Heart right ventricle (tissue), 16 donors: ENCODE measurements at places on chromosomes 7 and 10. TPM values are rescaled to one million over a fixed set of nuclear protein-coding genes. Genes with fewer than 3 reads are reported as not detected.

The FAM180A gene
- 47.6 TPM for total RNA-seq

GRCh38 chr10:60708666-60709065 lies 69.6 kb upstream of the CDK1 start:
- no peak for DNase-seq

DNA sequence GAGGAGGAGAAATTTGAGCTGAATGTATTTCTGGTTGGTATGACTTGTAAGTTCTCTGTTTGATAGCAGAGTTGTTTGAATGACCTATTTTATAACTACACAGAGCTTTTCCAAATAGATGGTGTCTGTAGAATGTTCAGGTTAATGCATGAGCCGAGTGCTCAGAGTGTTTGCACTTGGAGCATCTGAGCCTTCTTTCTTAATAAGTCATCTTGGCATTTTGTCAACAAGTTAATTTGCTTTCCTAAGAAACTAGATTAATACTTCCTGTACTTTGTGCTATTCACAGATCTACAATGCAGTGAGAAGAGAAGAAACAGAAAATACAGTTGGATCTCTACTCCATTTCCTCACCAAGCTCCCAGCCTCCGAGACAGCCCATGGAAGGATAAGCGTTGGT lies 138.2 kb downstream of the PLCE1 start:
- no peak for DNase-seq

GRCh38 chr10:28497313-28498126 lies 35.4 kb upstream of the WAC start:
- DNase-seq, result no peak

GRCh38 chr7:89123871-89124270 lies 328.3 kb upstream of the TEX47 start:
- DNase-seq, result no peak
